ENCODE measurements at places on chromosomes 6 and 20.

DNA sequence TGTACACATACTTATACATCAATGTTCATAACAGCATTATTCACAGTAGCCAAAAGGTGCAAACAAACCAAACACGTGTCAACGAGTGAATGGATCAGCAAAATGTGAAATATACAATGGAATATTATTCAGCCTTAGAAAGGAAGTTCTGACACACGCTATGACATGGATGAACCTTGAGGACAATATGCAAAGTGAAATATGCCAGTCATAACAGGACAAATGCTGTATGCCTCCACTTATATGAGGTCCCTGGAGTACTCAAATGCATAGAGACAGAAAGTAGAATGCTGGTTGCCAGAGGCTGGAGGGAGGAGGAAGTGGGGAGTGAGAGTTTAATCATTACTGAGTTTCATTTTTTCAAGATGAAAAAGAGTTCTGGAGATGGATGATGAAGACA lies 37.8 kb upstream of the IGF2R start:
- peak; percentile 51 for DNase-seq

DNA sequence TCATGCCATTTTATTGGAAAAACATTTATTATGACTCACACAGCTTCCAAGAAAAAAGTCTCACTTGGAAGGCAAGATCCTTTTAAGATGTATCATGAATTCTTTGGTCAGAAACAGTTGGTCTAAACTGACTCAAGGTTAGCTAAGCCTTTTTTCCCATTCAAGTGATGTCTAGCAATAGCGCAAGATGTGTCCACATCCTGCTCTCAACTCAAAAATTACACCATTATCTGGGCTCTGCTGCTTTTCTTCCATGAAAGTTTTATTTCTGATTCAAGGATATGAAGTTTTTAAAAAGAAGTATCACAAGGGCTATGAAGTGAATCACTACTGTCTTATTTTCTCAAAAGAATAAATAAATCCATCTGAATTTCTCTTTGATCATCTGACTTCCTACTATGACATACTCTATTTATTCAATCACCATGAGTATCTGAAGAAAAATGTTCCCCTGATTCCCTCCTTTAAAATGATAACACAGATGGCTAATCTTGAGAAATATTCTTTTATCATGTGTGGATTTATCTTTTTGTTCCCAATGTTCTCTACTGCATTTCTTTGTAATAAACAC lies 139.2 kb downstream of the AHI1 start:
- no peak for DNase-seq

GRCh38 chr6:2855061-2855519 lies 13.4 kb upstream of the SERPINB1 start:
- DNase-seq: no peak

- no peak for DNase-seq
Observed at GRCh38 chr6:100701728-100702127, 179.4 kb downstream of the ASCC3 start.

- DNase-seq: no peak
Observed at GRCh38 chr6:129624488-129624887, 85.5 kb downstream of the ARHGAP18 start.

GRCh38 chr6:84597238-84597875 lies 167.0 kb downstream of the TBX18 start:
- no peak for DNase-seq

DNA sequence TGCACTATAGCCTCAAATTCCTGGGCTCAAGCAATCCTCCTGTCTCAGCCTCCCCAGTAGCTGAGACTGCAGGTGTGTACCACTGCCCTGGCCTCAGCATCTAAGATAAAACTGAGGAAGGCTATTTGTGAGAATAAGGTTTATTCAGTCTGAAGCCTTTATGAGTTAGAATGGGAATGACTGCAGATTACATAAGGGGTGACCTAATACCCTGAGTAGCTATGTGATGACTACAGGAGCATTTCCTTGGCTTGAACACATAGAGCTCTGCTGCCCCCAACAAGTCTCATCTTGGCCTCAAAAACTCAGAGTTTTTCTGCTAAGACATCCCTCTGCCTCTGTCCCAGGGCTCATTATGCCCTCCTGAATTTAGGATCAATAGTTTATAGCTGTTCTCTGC lies 7.6 kb downstream of the GSS start:
- DNase-seq: no peak

DNA sequence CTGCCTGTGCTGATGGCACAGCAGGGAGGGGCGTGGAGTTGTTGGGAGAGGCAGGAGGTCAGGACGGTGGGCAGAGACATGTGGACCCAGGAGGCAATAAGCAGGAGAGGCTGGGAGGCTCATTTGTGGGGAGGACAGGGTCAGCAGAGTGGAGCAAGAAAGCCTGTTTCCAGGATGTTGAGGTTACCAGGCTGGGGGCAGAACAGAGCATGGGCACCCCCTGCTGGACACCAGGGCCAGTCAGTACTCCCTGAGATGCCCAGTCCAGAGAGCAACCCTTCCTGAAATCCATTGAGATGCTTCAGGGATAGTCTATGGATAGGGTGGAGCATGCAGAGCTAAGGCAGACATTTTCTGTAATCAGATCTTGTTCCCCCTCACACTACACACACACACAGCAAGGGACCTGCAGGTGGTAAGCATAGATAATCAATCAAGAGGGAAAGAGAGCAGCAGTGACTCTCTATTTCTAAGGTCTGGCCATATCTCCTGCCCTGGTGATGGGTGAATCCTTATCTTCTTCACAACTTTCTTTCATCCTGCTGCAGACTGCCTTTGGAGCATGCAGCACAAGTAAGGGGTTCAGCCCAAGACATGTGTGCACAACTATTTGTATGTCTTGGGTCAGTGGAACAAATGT lies 41.7 kb downstream of the MOCS1 start:
- DNase-seq: peak; percentile 12

DNA sequence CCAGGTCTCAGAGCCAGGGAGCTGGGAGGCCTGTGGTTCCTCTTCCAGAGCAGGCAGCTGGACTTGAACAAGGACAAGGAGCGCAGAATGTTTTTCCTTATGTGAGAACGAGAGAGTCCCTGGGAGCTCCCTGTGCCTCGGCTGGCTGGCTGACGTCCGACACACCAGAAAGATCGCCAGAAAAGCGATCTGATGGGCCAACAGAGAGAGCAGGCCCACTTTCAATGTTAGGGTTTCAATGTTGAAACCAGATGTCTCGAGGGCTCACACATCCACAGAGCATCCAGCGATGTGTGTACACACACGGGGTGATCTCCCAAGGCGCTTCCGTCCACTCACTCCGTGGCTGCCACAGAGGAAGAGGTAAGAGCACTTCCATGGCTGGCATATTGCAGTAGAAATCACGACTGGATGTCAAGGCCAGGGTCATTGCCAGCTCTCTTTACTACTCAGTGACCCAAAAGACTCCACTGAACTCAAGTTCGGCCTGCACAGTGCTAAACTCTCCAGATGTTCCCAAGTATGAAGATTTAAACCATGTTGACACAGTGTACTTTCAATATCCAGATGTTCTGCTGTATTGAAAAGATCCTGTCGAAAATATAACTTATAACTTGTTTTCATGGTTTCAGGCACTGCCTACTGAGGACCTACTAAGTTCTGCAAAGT lies 70.8 kb upstream of the FOXC1 start:
- no peak for DNase-seq

DNA sequence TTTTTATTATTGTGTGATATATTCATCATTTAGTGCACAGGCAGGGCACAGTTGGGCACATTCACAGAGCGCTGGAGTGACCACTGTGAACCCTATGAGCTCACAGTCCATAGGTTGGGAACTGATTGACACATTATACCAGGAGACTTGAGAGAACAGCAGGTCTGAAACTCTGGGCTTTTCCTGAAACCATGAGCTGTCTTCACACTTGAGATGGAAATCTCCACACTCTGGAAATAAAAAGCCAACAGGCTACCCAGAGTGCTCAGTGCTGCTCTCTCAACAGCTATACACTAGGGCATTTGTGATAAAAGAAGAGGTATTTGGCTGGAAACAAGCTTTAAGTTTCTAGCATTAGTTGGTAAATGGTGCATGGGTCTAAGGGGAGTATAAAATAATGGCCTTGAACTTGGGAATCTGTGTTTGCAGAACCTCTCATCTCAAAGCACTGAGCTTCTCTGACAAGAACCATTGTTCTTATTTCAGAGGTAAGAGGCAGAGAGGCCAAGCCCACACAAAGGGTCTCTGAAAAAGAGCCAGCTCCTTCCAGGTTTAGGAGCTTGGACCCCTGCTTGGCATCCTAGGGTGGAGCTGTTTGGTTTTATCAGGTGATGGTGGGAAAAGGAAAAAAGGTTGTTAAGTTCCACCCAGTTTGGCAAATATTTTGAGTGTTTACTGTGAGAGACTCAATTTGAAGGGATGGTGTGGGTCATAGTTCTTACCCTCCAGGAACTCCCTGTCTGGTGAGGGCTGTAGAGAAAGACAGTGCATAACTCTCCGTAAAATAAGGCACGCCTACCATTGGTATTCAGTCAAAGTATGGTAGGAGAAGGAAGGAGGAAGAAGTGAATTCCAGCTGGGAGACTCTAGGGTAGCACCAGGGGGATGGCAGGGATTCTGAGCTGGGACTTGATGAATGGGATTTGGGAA lies 14.5 kb downstream of the CHMP4B start:
- DNase-seq: no peak

- no peak for DNase-seq
Observed at GRCh38 chr6:11412011-11412424, 125.5 kb upstream of the TMEM170B start.

DNA sequence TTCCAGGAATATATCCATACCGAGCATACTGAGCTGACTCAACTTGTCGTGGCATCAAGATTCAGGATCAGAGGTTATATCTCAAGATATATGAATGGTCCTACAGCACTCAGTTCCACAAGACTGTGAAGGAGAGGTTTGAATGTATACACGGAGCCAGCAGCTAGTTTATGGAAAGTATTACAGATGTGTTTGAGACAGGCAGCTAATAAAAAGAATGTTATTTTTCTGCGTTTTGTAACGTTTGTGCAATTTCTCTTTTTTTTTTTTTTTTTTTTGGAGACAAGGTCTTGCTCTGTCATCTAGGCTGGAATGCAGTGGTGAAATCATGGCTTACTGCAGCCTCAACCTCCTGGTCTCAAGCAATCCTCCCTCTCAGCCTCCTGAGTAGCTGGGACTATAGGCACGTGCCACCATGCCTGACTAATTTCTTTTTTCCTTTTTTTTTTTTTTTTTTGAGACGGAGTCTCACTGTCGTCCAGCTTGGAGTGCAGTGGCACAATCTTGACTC lies 3.4 kb upstream of the FAM110A start:
- DNase-seq: no peak

DNA sequence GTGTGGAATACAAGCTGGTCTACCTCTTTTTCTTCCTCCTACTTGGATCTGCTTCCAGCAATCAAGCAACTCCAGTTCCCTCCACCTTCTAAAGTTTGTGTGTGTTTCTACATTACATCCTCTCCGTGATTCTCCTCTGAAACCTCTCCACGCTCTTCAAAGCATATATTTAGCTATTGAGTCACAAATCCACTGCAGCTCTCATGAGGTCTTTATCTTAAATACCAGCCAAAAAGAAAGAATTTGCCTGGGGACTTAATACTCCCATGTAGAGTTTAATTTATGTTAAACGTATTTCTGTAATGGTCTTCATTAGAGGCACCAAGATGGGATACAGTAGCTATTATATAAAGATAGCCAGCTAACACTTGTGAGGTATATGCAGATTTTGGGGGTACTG lies 78.7 kb downstream of the FOXC1 start:
- no peak for DNase-seq

- DNase-seq: no peak
Observed at GRCh38 chr6:12420626-12421025, 130.5 kb downstream of the EDN1 start.

DNA sequence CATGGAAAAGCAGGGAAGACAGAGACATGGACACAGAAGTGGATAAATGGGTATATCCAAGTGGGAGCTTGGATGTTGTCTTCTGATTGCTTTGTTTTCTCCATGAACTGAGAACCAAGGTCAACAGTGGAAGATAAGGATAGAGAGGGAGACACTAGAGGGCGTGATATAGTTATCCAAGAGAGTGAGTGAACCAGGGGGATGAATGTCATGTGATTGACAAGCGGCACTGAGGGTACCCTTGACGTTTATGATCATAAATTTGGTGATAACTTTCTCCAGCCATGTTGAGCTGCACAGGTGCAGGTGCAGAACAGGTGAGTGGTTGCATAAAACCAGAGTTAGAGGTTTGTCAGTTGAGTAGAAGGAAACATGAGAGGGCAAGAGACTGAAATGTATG lies 20.7 kb downstream of the EBF4 start:
- DNase-seq: peak; percentile 57

GRCh38 chr6:25874118-25874517 lies at the start of gene SLC17A3:
Gene SLC17A3 (minus strand): TSS chr6:25874243. CDS start chr6:25868387, 5,856 bp downstream.
- DNase-seq: no peak

DNA sequence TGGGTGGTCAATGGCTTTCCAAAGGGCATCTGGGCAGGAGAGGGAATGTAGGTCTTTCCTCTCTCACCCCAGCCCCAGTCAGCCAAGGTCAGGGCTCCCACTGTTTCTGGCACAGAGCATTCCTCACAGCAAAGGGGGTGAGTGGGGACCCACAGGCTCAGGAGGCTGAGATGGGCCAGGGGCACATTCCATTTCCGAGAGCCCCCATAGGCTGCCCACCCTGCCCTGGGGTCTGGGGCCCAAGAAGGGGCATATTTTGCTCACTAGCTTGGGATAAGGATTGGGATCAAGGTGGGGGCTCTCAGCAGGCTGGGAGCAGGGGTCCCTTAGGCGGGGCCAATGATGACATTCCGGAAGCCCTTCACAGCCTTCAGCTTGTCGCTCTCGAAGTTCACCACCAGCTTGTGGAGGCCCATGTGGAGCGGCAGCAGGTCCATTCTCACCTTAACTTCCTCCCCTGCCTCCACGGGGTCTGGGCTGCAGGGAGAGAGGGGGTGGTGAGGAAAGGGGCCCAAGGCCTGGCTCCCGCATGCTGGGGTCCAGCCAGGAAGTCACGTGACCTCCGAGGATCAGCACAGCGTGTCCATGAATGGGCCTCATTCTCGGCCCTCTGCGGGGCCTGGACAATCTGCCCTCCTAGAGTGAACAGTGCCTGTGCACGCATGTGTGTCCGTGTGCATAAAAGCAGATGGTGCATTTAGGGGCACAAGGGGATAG lies 35.0 kb downstream of the TGM2 start:
- no peak for DNase-seq

DNA sequence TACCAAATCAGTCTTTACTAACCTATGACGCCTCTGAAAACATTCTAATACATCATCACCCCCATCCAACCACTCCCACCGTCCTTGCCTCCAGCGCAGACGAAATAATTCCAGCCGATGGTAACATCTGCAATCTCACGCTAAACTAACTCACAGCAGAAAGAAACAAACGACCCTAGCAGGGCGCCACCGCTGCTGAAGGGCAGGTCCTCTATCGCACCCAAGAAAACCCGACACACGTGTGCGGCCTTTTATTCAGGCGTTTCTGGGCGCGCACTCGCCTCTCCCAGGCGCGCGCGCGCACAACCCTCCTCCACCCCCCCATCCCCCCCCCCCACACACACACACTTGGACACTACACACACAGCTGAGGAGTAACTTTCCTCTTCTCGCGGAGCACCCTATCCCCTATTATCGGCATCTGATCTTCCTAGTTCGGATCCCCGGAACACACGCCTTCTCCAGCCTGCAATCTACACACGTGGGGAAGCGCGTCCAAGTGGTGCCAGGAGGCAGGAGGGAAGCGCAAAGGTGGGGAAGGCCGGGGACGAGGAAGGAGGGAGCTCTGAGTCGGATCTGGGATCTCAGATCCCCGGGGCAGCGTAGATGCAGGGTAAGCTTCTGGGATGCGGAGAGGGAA lies 1.4 kb downstream of the GFOD1 start:
- DNase-seq: peak; percentile 32
